ENCODE measurements at places on chromosomes 2 and 18.

GRCh38 chr18:55794288-55795052 lies 206.5 kb upstream of the TCF4 start:
- no peak for DNase-seq

DNA sequence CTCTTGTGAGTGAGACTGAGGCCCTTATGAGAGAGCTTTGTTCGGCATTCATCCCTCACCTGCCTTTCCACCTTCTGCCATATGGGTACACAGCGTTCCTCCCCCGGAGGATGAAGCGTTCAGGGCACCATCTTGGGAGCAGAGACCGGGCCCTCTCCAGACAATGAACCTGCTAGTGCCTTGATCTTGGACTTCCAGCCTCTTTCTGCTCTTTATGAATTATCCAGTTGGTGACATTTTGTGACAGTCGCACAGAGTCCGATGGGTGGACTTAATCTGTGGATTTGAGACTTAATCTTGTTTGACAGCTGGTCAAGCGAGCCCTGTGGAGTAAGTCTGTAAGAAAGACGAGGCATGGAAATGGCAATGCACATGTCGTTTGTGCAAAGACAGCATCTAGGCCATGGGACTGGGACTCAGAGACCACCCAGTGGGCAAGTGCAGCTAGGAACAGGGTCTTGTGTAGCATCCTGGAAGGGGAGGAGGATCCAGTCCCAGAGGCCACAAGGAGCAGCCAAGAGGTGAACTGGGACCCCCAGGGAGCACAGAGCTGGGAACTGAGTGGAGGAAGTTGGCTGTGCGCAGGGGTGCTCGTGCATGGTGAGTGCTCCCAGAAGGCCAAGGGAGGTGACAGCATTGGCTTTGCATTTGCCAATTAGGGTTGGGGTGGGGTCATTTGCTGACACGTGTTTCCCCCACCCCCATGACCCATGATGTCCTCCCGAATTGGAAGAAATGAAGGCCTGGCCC lies 69.5 kb upstream of the HDAC4 start:
- no peak for DNase-seq

DNA sequence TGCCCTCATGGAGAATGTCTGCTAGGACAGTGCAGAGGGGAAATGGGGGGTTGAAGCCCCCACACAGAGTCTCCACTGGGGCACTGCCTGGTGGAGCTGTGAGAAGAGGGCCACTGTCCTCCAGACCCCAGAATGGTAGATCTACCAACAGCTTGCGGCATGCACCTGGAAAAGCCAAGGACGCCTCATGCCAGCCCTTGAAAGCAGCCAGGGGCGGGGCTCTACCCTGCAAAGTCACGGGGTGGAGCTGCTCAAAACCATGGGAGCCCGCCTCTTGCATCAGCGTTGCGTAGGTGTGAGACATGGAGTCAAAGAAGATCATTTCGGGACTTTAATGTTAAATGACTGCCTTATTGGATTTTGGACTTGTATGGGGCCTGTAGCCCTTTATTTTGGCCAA lies 157.6 kb downstream of the DSEL start:
- no peak for DNase-seq

GRCh38 chr2:227616631-227617030 lies 667 bp upstream of the SCYGR4 start:
- DNase-seq, result no peak

DNA sequence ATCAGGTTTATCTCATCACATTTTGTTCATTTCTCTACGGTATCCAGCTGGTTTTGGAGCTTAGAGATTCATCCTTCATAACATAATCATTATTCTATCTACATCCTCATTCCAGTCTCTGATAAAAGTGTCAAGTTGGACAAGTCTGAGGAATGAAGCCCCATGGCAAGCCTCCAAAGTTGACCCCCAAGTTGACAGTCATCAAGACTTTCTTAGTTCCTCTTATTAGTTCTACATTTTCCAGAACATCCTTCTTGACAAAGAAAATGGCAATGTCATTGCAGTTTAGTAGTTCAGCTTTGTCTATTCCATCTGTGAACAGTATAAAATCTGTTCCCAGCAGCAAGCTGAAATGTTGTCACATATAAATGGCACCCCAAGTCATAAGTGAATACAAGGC lies 4.5 kb upstream of the TMSB10 start:
- no peak for DNase-seq

DNA sequence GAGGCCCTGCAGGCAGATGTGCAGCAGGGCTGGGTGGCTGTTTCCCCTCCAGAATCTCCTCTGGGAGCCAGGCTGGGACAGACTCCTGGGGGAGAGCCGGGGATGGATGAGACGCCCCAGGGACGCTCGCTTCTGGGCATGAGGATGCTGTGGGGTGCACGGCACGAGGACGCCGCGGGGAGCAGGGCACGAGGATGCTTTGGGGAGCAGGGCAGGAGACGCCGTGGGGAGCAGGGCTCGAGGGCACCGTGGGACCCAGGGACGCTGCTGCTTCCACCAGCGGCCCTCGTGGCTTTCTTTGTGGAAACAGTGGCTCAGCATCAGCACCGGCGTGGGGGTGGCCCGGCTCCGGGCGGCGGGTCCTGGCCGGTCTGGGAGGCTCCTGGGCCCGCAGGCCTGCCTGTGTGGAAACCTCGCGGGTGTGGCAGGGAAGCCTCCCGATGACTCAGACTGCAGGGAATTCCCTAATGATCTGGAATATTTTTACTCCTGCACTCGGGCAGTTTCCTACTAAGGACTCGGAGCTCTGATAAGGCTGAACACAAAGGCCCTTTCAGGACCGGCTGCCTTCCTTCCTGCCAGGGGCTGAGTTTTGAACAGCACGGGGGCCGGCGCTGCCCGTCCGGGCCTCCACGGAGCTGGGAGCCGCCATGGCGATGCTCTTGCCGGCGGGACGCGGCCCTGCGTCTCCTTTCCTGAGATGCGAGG lies 62.6 kb downstream of the NFATC1 start:
- DNase-seq, result no peak

GRCh38 chr2:26118682-26119081 lies 54.2 kb upstream of the GAREM2 start:
- DNase-seq, result no peak

DNA sequence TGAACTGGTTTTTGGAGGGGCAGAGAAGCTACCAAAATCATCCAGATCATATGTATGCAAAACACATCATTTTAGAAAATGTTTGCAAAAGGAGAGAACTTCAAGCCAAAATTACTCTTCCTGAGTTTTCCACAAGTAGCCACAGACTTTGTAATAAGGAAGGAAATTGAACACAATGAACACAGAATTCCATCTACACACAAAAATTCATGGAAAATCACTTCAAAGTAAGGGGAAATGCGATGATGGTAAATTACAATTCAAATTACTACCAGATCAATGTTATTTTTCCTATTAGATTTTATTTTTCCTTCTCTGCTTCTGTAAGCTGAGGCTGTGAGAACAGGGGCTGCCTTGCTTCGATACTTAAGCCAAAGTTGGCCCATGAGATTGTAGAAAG lies 172.1 kb upstream of the ARL4C start:
- no peak for DNase-seq

DNA sequence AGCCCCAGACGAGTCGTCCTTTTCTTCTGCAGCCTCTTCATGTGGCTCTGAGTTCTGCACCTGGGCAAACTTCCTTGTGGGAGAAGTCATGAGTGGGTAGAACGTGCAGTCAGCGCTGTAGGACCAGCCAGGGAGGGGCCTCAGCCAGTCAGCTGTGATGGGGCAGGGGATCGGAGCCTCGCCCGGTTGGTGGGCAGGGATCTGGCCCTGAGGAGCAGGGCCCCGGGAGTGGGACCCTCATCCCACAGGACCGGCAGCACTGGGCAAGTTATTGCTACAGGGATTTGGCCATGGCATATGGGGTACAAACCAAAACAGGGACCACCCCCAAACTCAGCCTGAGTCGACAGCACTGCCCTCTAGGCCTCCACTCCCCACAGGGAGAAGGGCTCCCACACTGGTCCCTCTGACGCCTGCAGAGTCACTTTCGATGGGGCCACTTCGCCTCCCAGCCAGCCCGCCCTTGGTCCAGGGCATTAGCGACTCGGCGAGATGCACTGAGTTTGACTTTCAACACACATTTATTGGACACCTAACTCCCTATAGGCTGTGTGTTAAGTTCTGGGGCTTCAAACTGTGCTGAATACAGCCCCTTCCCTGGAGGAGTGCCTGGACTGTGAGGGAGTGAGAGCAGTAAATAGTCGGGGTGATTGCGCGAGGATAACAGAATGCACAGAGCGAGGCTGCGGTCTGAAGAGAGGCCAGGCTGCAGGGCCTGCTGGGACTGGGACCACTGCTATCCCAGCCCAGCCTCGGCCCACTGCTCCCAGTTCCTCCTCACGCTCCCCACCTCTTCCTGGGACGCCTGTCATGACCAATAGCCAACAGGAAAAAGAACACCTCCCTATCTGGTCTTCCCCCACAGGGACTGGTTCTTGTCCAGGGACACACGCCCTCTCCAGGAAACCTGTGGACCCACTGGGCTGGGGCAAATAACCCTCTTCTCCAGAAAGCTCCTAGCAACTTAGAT lies 55.9 kb downstream of the SDC1 start:
- no peak for DNase-seq

Measured in NCI-H524 treated with DMSO at 0.1 percent for 48 hours (cell line).